ENCODE measurements at places on chromosomes 7 and 10.
A peak's percentile ranks its signal among the peaks of the same experiment; 100 is the strongest.

- no peak for DNase-seq
These were observed 541.9 kb downstream of the PCDH15 start for GRCh38 chr10:54259104-54259503.

DNA sequence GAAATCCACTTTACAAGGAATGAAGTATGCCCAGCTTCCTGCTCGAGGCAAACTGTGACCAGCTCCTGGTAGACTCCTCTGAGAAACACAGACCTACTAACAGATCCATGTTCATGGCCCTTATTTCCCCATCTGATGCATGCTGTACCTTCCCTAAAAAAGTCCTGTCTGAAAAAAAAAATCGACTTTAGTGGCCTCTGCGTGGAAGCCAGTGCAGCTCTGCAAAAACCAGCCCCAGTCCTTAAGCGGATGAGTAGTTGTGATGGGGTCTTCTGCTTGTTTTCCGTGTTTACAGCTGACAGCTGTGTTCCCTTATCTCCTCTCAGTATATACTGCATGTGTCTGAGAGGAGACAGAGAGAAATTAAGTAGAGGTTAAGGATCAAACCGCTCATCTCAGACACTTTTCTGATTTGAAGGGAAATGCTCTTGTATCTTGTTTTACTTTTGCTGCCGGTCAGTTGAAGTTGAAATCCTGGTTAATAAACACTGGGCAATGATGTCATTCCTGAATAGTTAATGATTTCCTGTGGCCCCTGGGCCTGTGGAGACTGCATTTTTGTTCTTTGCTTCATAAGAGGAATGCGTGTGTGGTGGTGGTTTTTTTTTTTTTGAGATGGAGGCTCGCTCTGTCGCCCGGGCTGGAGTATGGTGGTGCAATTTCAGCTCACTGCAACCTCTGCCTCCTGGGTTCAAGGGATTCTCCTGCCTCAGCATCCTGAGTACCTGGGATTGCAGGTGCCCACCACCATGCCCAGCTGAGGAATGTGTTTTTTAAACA is 67.6 kb downstream of the DOCK1 start:
- no peak for DNase-seq

- no peak for DNase-seq
These were observed 55.0 kb downstream of the ST7 start for GRCh38 chr7:117008118-117008885.

GRCh38 chr10:89515031-89515841 is 20.2 kb downstream of the SLC16A12 start:
- no peak for DNase-seq

- peak; percentile 51 for DNase-seq
These were observed 32.8 kb upstream of the SFTPD start for GRCh38 chr10:79981450-79982361.

DNA sequence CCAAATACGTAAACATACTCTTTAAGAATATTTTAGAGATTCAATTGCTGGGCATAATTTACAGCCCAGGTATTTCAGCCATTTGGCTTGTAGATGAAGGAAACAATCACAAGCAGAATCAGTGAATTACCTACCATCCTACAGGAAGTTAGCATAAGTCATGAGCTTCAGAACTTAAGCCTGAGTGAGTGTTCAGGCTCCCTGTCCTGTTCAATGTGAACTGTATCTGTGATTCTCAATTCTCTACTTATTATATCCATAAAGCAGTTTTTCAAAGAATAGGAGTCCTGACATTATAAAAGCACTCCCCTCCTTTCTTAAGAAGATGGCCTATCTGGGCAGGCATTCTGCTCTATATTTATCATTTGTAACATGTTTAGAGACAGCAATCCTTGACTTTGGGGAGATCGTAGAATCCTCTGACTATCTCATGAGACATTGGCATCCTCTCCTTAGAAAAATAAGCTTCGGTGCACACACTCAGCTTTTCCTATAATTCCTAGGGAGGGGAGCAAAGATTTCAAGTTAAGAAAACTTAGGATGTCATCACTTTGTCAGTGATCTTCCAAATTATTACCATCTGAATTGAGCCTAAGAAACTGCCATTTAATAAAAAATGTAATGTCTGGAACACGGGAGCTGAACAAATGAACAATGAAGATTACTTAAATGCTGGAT is 645.2 kb upstream of the IGFBP3 start:
- no peak for DNase-seq

- DNase-seq: no peak
These were observed 72.2 kb upstream of the DLX6 start for GRCh38 chr7:96933067-96933645.

- no peak for DNase-seq
These were observed 128.7 kb upstream of the JCAD start for GRCh38 chr10:30188101-30188500.

DNA sequence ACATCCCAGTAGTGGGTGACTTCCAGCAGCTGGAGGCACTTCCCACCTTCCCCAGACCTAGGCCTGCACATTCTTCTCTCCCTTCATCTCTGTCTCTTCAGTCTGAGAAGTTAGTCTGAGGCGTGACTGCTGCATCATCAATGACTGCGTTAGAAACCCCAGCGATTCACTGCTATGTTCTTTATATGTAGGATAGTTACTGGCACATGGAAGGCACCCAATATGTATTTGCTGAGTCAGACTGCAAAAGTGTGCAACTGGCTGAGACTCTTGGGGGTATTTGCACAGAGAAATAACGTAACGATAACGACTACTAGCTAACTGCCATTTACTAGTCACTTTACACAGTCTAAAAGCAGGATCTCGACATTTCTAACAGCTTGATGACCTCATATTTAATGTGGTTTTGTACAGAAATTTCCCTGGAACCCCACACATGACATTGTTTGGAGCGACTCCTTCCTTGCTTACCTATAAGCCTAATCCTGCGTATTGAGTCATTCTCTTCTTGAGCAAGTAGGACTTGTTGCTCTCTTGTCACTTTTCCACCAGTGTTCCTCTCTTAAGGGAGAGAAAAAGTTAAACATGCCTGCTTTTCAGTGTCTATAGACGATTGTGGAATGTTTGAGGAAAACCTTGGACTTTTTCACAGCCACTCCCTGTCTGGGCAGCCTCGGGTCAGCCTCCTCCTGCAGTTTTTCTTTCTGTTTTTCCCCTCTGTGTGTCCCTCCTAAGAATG is 45.5 kb downstream of the THNSL1 start:
- no peak for DNase-seq

- DNase-seq: no peak
These were observed 272.9 kb upstream of the KLF6 start for GRCh38 chr10:4057725-4058513.

- peak; percentile 65 for DNase-seq
These were observed 93.0 kb upstream of the SLC25A13 start for GRCh38 chr7:96414931-96415292.

DNA sequence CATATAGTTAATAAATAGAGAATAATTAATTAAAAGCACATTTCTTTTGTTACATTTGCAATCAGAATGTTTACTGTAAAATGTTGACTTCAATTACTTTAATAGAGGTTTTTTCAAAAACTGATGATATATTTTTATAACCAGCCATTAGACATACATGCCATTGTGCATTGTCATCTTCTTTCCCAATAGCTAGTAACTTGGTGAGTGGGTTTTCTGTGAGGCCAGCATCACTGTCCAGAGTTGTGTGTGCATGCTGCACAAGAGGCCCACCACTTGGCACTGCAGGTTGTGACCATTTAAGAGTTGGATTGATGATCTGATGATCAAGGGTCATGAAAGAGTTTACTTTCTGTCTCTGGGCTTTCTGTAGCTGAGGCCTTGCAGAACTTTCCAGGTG is 46.5 kb downstream of the TFEC start:
- DNase-seq: peak; percentile 26
